ENCODE measurements at places on chromosomes 1 and 21.

- no peak for DNase-seq
Measured at GRCh38 chr1:53575141-53575954, 116.1 kb downstream of the DMRTB1 start.

DNA sequence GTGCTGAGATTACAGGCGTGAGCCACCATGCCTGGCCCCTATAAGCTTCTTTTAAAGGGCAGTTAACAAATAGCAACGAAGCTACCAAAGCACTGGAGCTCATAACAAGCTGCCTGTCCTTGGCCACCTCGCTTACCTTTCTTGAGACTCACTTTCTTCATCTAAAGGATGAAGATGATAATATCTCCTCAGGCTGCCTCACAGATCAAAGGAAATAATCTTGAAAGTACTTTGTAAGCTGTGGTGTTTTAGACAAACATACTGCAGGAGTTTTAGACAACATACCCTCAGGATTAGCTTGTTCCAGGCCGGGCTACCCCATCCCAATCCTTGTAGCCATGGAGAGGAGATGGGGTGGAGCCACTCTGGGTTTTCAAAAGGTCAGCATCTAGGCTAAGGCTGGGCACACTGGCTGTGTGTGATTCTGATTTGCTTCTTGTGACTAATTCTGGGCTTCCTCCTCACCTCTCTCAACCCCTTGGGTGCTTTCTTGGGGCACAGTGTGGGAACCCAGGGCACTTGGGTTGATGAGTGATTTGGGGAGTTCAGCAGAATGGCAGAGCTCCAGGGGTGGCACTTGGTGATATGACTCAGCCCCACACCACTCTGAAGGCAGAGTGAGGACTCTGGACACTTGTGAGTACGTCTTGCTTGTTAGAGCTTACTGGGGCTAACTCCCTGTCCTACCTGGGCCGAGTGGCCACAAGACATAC is 5.2 kb downstream of the GPR25 start:
- DNase-seq, result no peak

DNA sequence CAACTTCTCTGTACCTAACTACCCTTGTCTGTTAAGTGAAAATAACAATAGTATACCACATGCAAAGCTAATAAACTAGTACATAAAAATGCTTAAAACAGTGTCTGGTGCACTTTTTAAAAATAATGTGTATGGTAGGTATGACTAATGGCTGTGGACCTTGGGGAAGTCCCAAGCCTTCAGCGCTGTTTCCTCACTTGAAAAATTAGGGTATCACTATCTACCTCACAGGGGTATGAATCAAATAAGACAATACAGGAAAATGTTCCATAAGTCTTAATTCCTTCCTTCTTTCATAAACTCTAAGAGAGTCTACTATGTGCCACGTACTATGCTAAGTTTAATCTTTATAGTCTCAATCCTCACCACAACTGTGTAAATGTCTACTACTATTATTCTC is 32.0 kb downstream of the EGLN1 start:
- DNase-seq, result no peak

DNA sequence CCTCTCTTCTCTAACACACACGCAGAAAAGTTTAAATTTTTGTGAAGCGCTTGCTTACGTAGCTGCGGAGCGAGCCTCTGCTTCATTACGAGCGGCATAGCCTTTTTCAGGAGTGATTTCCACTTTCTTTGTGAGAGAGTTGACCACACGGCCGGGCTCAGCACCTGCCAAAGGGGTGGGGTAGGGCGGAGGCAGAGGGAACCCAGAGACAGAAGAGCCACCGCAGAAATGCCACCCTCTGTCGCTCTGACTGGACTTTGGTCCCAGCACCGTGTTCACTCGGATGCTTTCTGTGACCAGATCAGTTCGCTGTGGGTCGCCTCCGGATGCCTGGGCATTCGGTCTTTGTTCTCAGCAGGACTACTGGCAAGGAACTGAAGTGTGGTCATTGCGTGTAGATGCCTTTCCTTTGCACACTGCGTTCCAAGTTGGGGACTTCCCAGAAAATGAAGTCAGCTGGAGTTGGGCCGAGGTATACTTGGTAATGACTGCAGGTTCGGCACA is 883 bp downstream of the CHODL start:
- no peak for DNase-seq

GRCh38 chr1:10867914-10868598 is 71.6 kb upstream of the CASZ1 start:
- no peak for DNase-seq

GRCh38 chr1:20405893-20406604 is 80.0 kb downstream of the CAMK2N1 start:
- DNase-seq, result no peak

GRCh38 chr1:202994756-202995155 is 12.4 kb upstream of the TMEM183A start:
- DNase-seq, result no peak
